ENCODE measurements at places on chromosomes 1 and 21.

DNA sequence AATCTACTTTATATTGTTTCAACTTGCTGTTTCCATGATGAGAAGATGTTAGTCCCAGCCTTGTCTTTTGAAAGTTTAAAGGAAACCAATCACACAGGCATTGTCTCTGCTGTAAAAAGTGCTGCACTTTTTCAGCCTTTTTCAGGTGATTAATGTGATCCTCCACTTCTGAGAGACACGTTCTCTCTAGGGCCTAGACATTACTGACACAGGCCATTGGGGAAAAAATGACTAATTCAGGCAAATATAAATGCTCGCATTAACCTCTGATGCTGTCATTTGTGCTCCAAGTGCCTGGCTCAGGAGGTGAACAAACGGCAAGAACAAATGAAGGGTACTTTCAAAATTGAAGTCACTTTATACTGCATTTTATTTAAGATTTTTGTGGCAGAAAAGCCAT is 32.4 kb upstream of the RGS7 start:
- no peak for DNase-seq

DNA sequence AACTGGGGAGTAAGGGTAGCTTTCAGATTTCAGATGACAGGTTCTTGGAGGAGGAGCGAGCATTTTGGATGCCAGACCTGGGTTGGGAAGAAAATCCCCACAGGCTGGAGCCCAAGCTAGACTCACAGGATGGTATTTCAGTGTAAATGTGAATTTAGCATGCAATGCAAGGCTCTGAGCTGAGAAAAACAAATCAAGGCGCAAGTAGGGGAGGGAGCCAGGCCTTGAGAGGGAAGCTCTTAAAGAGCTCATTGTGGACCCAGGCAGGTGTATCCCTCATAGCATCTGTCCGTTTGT is 386.1 kb downstream of the MATN1 start:
- DNase-seq: no peak

GRCh38 chr1:12251442-12251841 is 21.6 kb downstream of the VPS13D start:
- no peak for DNase-seq

- peak; percentile 96 for DNase-seq
These were observed 59.8 kb upstream of the ACOT11 start for GRCh38 chr1:54488065-54488750.

- DNase-seq: no peak
These were observed 16.4 kb upstream of the TARBP1 start for GRCh38 chr1:234495231-234495990.

- DNase-seq: no peak
These were observed 4.1 kb downstream of the TFF1 start for GRCh38 chr21:42362198-42362597.

DNA sequence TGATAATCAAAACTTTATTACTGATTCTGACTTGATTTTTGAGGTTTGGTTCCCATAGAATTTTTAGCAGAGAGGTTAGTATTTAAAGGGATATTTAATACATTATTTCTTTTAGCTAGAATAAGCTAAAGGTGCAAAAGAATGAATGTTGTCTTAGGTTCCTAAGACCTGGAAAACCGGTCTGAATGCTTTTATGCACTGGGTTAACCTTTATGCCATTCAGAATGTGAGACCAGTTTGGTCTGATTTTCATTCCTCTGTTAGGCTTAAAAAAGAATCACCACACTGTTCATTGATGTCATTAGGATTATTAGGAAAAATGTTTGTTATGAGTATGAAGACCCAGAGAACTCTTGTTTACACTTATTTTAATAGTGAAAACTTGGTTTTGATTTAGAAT is 30.1 kb downstream of the RAP1A start:
- DNase-seq: no peak

DNA sequence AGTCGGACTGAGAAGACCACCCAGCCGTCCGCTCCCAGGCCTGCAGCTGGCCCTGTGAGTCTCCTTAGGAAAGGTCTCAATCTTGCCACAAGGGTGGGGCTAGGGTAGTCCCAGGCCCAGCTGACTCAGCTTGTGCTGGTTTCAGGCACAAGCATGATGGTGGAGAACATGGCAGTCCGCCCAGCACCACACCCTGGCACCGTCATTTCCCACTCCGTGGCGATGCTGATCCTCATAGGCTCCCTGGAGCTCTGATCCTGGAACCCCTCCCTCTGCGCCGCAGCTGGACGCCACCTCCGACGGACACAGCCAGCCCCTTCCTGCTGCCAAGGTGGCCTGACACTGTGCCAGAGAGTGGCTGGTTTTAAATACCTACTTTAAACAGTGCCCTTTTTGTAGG is 10.7 kb downstream of the TMEM81 start:
- no peak for DNase-seq

- no peak for DNase-seq
These were observed 2.3 kb downstream of the OVAAL start for GRCh38 chr1:180560868-180561600.

GRCh38 chr1:59214248-59215208 is 82.4 kb upstream of the FGGY start:
- peak; percentile 29 for DNase-seq

GRCh38 chr1:219506473-219506899 is 106.4 kb downstream of the ZC3H11B start:
- no peak for DNase-seq

GRCh38 chr1:25817840-25818501 is 1.8 kb upstream of the MTFR1L start:
- DNase-seq: no peak

GRCh38 chr1:240941701-240942370 is 329.9 kb upstream of the GREM2 start:
- DNase-seq: no peak

DNA sequence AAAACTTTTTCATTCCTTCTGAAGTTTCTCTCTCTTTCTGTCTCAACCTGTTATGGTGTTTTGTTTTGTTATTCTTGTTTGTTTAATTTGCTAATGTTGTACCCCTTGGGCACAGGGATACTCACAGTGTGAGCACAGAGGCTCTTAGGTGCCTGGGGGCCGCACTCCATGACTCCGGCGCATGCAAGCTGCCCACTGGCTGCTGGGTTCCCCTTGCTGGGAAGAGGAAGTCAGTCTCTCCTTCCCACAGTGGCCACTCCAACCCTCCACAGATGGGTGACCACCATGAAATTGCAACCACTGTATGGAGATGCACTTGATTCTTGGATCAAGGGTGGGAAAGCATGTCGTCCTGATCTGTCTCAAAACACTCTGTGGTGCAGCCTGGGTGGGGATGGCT is 4.6 kb upstream of the CD1A start:
- DNase-seq: no peak

- peak; percentile 16 for DNase-seq
These were observed 47.6 kb downstream of the SLX9 start for GRCh38 chr21:44987301-44987885.

- DNase-seq: no peak
These were observed 11.7 kb upstream of the ANGPTL3 start for GRCh38 chr1:62585469-62586155.

- peak; percentile 29 for DNase-seq
These were observed 5.8 kb downstream of the LRRC47 start for GRCh38 chr1:3790500-3790923.

GRCh38 chr1:211723273-211723672 is 47.9 kb upstream of the NEK2 start:
- no peak for DNase-seq

- DNase-seq: no peak
These were observed 4.8 kb downstream of the CNTN2 start for GRCh38 chr1:205047764-205048231.

DNA sequence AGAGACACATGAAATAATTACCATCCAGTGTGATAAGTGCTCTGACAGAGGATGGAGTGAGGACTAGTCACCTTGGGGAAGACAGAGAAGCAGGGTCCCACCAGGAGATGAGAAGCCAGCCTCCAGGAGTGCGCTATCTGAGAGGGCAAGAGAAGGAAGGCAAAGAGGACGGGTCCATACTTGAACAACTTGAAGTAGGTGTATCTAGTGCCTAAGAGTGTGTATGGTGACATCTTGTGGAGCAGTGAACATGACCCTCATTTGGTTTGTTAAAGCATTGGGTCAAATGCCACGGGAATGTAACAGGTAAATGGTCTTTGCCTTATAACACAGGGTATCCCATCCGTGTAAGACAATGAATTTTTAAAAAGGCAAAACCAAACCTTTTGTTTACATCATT is 39.8 kb downstream of the MRPL39 start:
- DNase-seq: no peak

- no peak for DNase-seq
These were observed 420.3 kb upstream of the ADGRL2 start for GRCh38 chr1:81380436-81380835.

- peak; percentile 65 for DNase-seq
These were observed 1.9 kb downstream of the HDGF start for GRCh38 chr1:156749419-156750118.

GRCh38 chr1:36083635-36084496 is at the start of gene TEKT2:
TSS of gene TEKT2 (plus strand) at chr1:36084094. CDS start at chr1:36084922, 828 bp downstream.
- DNase-seq: no peak

DNA sequence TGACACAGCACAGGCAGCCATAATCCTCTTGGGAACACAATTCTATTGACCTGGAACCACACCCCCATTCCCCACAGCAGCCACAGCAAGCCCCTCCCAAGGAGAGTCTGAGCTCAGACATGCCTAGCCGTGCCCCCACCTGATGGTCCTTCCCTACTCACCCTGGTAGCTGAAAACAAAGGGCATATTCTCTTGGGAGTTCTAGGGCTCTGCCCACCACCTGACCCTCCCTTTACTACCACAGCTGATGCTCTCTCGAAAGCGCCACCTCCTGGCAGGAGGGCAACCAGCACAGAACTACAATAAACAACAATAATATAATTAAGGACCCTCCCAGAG is 184.8 kb upstream of the COA6 start:
- no peak for DNase-seq

DNA sequence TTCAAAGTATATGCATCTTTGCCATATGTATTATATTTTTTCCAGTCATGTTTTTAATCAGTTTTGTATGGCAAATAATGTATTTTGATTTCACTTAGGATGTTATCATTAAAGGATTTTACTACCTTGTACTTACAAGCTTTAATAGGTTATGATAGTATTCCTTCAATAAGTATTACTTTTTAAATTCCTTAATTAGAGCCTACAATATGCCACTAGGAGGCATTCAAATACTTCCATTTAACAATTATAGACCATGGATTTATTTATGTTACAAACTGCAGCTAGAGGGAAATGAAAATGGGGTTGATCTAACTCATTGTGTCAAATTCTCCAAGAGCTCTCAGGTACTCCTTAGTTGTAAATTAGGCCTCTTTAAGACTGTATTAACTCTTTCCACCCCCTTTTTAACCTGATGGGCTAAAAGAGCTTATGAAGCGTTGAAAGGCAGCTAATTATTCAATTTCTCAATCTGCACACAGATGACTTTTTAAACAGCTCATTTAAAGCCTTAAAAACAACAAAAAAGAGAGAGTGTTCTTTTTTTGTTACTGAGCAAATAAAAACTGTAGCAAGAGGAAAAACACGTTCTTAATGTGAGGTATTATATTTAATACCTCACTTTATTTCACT is 156.2 kb downstream of the DENND1B start:
- no peak for DNase-seq

GRCh38 chr21:44271558-44272283 is 10.0 kb upstream of the DNMT3L start:
- DNase-seq: peak; percentile 19

- no peak for DNase-seq
These were observed 1.9 kb downstream of the YBX1 start for GRCh38 chr1:42684139-42684538.

GRCh38 chr1:42319871-42320484 is 15.1 kb downstream of the FOXJ3 start:
- DNase-seq: no peak

DNA sequence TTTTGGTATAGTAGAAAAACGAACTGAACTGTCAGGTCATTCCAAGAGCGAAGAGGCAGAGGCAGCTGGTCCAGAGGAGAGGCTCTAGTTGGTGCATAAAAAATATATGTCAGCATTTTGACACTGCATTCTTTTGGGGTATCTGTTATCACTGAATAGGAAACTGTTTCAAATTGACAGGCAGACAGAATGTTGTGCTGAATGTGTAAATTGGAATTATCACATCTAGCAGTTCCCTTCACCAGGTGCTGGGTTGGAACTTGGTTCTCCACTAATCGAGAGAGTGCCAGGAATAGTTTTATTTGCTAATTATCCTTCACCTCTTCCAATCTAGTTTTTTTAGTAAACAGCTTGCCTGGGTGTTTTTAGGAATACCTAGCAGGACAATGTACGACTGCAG is 52.2 kb downstream of the ADGRL2 start:
- DNase-seq: no peak

DNA sequence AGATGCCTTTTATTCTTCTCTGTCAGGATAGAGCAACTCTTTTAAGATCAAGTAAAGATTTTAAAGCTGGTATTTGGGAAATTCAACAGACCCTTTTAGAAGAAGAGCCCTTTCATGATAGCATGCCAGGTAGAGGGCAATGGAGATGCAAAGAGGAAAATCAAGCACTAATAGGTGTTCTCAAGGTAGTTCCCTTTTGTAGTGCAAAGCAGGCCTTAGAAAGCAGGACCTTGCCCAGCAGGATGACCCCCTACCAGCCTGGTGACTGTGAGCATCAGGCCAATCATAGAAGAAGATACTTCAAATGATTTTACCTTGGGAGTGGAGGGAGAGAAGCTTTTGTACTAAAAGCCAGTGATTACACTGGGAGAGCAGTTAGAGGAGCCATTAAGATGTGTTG is 381.4 kb upstream of the ZRANB2 start:
- no peak for DNase-seq

DNA sequence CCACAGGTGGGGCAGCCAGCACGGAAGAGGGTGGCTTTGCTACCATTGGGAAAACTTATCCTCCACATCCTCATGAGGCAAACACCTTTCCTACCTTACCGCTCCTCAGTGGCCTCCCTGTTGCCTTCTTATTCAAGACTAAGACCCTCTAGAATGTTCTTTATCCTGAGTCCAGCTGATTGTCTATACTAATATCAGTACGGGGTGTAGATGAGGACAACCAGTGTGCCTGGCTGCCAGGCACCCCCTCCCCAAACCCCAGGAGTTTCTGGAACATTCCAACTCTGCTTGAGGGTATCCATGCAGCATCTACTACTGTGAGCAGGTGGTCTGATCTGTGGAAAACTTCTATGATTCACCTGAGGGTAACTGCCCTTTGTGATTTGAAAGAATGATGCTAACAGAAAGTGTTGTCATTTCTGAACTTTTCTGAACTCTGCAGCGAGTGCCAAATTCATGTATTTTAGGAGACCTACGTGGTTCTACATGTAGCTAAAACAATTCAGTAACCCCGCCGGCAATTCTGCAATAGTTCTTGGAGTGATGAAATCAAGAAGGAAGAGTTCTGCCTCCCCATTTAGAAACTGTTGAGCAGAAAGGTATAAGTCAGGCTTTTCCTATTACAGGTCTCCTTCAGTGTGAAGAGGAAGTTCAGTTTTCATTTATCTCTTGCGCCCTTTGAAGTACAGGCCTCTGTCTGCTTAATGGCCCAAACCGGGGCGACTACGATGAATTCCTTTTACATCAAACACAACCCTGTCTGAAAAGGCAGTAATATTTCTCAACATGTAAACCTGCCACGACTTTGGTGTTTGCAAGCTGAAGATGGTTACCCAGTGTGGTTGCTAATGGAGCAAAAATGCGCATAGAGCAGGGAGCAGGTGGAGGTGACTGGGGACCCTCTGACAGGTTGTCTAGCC is 80.4 kb downstream of the RUNX1 start:
- no peak for DNase-seq
